ENCODE measurements at places on chromosomes 3 and 15.

- no peak for DNase-seq
Measured at GRCh38 chr15:100001405-100001804, 268.2 kb upstream of the LYSMD4 start.

- no peak for DNase-seq
Measured at GRCh38 chr15:74385733-74386132, 18.3 kb upstream of the CYP11A1 start.

GRCh38 chr3:196503196-196504076 lies at the start of gene RNF168:
Gene RNF168 (minus strand): TSS chr3:196503768. CDS start chr3:196503173, 595 bp downstream.
- DNase-seq, result peak; percentile 84

- no peak for DNase-seq
Measured at GRCh38 chr3:52831500-52832301, 1.2 kb upstream of the ITIH4 start.

DNA sequence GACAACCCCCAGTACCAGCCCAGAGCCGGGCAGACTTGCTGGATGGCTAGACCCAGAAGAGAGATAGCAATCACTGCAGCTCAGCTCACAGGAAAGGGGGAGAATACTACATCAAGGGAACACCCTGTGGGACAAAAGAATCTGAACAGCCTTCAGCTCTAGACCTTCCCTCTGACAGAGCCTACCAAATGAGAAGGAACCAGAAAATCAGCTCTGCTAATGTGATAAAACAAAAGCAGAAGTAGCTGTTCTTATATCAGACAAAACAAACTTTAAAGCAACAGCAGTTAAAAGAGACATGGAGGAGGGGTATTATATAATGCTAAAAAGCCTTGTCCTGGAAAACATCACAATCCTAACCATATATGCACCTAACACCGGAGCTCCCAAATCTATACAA lies 283.3 kb downstream of the KLF13 start:
- no peak for DNase-seq

DNA sequence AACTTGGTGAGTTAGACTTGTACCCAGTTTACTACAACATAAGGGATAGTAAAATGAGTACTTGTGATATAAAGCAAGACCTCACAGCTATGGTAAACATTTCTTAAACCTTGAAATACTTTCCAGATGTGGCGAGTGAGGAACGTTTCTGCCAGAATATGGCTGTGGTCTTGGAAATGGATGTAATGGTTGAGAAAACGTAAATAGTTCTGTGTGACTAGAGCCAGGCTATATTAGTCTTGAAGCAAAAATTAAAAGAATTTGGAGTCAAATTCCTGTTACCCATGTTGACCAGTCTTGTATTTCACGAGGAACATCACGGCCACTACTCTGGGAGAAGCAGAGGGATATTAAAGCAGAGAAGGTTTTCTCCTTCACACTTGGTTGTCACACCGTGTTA lies 15.3 kb downstream of the OR4F15 start:
- no peak for DNase-seq

- DNase-seq, result no peak
Measured at GRCh38 chr15:82058026-82058425, 12.2 kb upstream of the MEX3B start.

- no peak for DNase-seq
Measured at GRCh38 chr15:75884041-75884440, 19.6 kb upstream of the FBXO22 start.

DNA sequence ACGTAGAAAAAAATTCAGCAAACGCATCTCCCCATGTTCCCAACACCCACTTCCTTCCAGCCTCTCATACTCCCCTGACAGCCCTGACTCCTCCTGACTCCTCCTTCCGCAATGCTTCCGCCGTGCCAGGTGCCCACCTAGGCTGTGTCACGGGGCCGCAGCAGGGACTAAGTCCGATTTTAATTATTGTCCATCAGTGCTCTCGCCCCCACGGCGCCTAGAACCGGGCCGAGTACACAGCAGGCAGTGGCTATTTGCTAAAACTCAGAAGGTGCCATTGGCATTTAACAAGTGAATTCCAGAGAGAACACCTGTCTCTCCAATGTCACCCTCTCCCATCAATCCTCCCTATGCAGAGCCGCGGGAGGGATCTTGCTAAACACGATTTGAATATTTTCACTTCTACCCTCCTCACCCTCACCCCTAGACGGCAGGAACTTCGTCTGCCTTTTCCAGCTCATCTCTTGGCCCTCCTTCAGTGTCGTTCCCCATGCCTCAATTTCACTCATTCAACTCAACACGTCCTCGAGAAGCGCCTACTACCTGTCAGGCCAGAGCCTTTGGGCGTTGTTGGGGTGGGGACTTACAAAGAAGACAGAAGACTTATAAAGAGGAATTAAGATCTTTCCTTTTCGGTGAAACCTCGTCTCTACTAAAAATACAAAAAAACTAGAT lies 11.5 kb upstream of the SHF start:
- no peak for DNase-seq

DNA sequence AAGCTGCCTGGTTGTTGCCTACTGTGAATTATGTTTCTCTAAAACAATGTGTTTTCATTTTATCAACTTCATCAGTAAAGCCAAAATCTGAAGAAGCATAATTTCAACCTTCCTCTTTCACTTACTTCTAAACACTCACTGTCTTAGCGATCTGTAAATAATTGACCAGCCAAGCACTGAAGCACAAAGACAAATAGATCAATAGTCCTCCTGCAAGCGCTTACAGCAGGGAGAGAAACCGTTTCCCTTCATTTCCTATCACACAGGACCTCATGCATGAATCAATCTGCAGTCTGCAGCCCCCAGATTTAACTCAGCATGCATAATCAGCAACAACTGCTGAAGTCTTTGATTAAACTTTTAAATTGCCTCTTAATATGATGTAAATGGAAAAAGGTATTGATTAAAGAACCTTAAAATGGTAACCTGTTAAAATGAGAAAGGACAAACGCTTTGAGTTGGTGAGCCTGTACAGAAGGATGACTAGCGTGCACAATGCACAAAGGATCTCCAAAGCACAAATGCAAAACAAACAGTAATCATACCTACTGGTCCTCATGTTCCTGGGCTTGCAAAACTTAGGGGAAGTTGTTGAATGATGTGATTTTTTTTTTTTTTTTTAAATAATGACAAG lies 370.2 kb upstream of the ZNF385D start:
- no peak for DNase-seq

DNA sequence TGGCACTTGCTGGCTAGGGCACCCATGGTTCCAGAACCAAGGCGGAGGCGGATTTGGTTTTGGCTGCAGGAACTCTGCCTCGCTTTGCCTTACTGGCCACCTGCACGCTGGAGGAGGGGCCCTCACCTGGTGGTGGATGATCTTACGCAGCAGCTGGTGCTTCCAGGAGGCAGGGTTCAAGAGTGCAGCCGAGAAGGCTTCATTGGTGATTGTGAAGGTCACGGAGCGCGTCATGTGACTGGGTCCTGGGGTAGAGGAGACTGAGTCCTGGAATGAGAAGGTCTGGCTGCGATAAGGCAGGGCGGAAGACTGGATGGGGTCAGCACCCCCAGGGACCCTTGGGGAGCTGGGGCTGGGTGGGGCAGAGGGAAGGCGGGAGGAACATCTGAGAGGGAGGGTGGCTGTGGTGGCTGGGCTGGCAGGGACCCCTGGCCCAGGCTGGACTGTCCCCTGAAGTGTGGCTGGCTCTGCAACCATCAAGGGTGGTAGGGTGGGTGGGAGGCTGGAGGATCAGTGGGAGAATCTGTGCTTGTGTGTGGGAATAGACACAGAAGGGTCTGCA lies 25.8 kb upstream of the GOLGA6C start:
- DNase-seq, result no peak

DNA sequence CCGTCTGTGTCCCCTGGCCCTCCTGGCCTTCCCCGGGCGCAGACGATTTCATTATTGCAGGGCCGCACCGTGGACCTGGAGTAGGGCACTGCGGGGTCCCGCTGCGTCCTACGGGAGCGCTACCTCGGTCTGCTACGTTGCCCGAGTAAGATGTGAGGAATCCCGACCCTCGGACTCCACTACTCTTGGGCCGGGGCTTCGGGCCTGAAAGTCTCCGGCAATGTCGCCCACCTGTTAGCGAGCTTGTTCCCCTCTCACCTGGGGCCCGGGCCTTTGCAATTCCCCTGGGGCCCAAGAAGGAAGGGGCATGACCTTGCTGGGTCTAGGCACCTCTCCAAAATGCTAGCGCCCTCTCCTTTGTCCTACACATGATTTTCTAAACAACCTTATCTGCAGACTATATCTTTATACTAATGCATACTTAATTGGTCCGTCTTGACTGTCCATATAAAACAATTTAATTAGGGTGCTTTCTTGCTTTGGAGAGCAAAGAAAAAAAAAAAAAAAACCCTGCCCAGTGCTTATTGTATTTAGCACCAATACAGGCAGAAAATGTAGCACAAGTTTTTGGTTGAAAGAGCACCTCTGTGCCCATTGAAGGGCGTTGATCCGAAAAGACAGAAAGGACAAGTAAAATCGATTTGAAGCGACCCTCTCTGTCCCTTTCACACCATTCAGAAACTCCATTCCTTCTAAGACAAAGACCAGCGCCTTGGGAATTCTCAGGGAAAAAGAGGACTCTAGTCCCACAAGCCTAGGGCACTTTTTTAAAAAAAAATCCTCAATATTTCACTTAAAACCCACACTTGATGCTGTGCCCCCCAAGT lies 7.0 kb upstream of the NR2F2 start:
- no peak for DNase-seq

- DNase-seq, result no peak
Measured at GRCh38 chr15:94411285-94411684, 179.9 kb downstream of the MCTP2 start.

DNA sequence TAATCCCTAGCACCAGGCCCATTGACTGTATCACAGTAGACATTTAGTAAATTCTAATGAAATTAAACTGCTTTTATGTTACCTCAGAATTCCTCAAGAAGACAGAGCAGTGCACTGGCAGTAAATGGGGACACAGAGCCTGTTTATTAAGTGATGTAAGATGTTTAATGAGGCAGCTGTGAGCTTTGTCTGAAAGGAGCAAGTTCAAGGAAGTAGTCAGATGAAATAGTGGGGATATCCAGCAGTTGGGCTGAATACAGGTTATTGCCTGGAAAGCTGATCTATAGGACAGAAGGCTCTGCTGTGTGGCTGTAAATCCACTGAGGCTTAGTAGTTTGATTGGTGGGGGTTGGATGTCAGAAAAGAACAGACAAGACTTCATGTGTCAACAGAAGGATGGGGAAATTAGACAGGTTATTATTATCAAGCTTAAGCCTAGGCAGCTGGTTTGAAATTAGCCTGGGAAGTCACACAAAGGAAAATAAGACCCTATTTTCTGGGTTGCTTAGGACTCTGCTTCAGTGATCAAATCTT lies 62.2 kb downstream of the PFN2 start:
- no peak for DNase-seq

GRCh38 chr3:9195390-9195789 lies 54.1 kb downstream of the SRGAP3 start:
- no peak for DNase-seq

GRCh38 chr3:118165413-118165812 lies 869.2 kb downstream of the IGSF11 start:
- no peak for DNase-seq

DNA sequence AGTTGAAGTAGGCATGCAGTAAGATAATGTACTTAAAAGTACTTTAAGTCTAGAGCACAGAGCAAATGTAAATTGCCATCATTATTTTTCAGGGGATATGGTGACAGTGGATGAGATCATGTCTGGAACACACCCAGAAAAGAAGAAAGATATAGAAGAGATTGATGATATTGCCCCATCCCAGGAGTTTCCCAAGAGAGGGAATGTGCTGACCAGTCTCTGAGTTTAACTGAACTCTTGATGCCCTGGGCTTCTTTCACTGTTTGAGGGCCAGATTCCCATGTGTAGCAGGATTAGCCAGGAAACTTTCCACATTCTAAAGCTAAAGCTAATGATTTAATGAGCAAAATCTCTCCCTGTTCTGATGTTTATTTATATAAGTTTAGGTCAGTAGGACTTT lies 366.8 kb upstream of the UMPS start:
- no peak for DNase-seq

GRCh38 chr3:64905906-64906410 lies 218.2 kb upstream of the ADAMTS9 start:
- no peak for DNase-seq

- DNase-seq, result no peak
Measured at GRCh38 chr15:85044251-85044853, 62.7 kb downstream of the PDE8A start.

GRCh38 chr3:145269106-145269505 lies 891.9 kb downstream of the PLOD2 start:
- no peak for DNase-seq

DNA sequence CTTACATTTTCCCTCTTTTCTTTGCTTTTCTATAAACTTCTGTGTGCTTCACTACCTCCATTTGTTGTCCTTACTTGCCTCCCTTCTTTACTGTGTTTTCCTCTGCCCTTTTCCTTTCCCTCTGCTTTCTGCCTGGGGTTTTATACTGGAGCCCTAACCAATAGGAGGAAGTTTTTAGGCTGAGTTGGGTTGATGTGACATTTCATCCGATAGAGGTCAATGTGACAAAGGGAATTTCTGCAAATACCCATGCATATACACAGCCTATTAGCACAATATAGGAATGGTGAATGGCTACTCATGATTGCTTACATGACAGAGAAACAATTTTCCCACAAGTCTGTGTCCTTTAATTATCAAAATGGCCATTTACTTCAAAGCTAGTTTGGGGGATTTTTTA lies 153.0 kb upstream of the ARPP21 start:
- no peak for DNase-seq

DNA sequence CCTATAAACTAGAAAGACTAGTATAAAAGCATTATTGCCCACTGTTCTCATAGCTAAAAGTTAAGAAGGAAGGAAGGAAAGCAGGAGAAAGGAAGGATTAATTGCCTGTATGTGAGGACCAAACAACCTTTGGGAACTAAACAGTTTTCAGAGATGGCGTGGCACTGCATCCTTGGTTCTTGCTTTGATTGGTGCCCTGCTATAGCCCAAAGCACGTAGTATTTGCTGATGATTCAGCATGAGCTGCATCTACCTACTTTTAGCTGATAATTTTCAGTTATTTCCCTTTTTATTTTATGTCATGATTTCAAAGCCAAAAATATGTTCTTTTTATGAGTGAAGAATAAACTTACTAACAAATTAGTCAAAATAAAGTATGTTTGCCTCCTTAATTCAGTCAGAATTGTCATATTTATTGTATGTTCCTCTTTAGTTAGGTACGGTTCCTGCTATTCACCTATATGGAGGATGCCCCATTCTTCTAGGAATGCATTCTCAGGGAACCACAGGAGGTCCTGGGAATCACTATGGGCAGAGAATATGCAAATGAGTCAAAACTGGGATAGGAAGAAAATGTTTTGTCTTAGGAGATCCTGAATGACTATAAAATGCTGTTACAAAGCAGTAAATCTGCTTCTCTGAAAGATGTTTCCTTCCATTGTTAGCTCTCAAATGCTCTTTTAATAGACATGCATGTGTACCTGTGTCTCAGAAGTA lies 65.4 kb upstream of the THSD4 start:
- no peak for DNase-seq

- DNase-seq, result no peak
Measured at GRCh38 chr15:49062900-49063299, 16.7 kb upstream of the SECISBP2L start.

GRCh38 chr3:23829242-23829934 lies 23.6 kb downstream of the UBE2E1 start:
- no peak for DNase-seq
